NCI-H748 treated with DMSO at 0.1 percent for 48 hours (cell line): ENCODE measurements at places on chromosomes 7 and 10.
A peak's percentile ranks its signal among the peaks of the same experiment; 100 is the strongest.

GRCh38 chr10:70567603-70568002, 34.9 kb downstream of the PRF1 start:
- no peak for DNase-seq

- DNase-seq: no peak
These were observed 1.2 kb upstream of the COL1A2 start for GRCh38 chr7:94393246-94394108.

DNA sequence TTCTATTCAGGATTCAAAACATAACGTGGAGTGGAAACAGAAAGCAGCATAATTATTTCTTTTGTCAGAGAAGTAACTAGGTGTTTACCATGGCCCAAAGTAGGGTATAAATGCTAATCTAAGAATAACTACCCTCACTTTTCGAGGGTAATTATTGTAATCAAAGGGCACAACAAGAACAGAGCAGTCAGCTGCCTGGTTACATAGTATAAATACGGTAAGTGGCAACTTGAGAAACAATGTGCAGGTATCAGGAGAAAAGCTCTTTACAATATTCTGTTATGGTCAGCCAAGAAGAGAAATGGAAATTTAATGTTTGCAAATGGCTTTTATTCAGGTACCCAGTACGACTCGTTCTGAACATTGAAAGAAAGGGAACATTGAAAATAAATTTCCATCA, 242.0 kb upstream of the NPY start:
- DNase-seq: peak; percentile 8

DNA sequence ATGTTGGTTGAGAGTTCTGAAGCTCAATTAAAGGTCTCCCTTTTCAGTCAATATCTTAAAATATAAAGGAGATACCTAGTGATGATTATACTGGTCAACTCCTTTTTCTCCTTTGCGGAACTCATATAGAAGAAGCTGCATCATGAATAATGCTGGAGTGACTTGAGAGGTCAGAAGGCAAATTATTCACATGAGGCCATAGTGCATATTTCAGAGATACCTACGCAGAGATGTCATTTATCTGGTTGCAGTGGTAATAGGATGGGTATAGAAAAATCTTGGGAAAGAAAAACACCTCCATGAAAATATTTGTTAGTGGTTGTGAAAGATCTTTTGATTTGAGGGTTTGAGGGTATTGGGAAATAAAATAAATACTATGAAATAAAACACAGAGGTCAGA, 47.7 kb downstream of the NXPH1 start:
- no peak for DNase-seq

GRCh38 chr7:22487978-22488642, 11.9 kb downstream of the STEAP1B start:
- DNase-seq: no peak

- no peak for DNase-seq
These were observed 31.7 kb downstream of the TFPI2 start for GRCh38 chr7:93858857-93859256.

DNA sequence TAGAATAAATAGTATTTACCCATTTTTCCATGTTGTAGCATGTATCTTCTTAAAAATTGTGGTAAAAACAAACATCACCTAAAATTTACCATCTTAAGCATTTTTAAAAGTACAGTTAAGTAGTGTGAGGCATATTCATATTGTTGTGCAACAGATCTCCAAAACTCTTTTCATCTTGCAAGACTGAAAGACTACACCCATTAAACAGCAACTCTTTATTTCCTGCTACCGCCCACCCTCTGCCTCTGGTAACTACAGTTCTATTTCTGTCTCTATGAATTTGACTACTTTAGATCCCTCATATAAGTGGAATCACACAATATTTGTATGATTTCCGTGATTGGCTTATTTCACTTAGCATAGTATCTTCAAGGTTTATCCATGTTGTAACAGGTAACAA, 40.0 kb upstream of the AGBL3 start:
- no peak for DNase-seq

DNA sequence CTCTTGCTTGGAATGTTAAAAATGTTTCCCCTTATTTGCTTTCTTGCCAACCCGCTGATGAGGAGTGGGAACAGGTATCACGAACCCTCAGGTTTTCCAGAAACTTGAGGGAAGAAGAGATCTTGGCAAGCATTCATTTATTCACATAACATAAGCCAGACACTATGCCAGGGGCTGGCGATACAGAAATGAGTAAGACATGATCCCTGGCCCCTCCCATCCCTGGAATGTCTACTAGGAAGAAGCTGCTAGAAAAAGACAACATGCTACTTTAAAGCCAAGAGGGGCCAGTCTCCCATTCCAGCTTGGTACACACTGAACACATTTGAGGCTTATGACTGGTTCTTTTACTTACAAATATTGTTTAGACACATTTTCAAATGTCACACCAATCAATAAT, 26.4 kb downstream of the SLC35B4 start:
- no peak for DNase-seq
